GM12892 (cell line): ENCODE measurements at places on chromosomes 5 and 9.

GRCh38 chr9:4615251-4615650 lies 46.8 kb upstream of the PLPP6 start:
- no peak for DNase-seq

- no peak for DNase-seq
These were observed 36.3 kb downstream of the GDA start for GRCh38 chr9:72185561-72185960.

GRCh38 chr9:128523199-128523925 lies 18.8 kb downstream of the GLE1 start:
- no peak for DNase-seq

- no peak for DNase-seq
These were observed at the start of gene ISL1 for GRCh38 chr5:51383131-51384121. TSS of gene ISL1 (plus strand) at chr5:51383448. CDS start at chr5:51383672, 224 bp downstream.

DNA sequence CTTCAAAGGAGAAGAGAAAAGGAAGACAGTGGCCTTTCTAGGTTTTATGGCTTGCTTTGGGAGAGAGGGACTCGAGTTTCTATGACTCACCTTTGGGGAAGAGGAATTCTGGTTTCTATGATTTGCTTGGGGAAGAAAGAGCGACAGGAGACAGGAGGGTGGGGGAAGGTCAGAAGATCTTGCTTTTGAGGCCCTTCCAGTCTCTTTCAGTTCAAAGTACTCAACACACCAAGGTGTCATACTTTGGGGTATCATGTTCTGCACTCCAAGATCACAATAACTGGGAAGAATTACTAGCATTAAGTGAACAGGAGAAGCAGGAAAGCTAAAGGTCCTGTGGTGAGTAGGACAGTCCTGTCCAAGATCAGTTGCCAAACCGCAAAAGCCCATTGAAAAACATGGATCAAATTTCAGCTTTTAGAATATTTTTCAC lies 324.5 kb downstream of the ARHGEF28 start:
- DNase-seq, result no peak

- no peak for DNase-seq
These were observed 80.0 kb upstream of the PCA3 start for GRCh38 chr9:76684213-76684612.

- DNase-seq, result no peak
These were observed 189.5 kb downstream of the LURAP1L start for GRCh38 chr9:12964271-12964670.

DNA sequence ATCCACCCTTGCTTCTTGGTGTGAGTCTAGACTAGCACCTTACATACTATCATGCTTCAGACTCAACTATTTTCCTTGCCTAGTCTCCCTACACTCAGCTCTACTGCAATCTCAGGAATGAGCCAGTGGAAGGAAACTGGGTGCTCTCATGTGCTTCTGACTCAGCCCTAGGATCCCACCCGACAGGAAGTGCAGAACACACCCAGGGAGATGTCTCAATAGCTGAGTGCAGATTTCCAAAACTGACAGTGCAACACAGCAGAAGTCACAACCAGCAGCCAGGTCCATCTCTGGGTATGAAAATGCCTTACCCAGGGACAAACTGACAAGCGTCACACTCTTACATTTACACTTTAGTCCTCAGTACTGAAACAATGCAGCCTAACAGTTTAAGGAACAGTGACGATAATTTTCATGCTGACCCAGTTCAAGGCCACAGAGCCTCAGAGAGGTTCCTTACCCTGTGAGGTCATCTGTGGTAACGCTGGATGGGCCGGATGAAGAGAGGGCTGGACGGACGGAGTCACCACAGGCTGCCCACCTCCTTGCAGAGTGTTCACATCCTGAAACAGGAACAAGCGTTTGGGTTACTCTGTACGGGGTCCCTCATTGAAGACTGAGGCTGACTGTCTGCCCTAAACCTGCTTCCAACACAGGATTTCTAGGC lies 33.0 kb downstream of the FKBP15 start:
- DNase-seq, result no peak

DNA sequence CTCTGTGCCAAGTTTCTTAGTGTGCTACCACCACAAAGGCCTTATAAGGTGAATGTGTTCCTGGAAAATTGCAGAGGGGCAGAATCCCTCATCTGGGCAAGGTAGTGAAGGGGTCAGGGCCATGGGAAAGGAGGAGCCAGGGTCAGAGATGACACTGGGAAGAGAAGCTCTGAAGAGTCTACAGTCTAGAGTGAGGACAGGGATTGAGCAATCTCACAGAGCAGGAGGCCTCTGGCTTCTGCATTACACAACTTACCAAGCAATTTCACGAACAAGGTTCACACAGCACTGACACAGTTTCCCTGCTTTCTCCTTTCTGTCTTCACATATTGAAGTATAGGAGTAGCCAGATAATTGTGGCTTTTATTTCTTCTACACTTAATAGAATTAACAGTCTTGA lies 24.5 kb upstream of the IDNK start:
- DNase-seq, result no peak

DNA sequence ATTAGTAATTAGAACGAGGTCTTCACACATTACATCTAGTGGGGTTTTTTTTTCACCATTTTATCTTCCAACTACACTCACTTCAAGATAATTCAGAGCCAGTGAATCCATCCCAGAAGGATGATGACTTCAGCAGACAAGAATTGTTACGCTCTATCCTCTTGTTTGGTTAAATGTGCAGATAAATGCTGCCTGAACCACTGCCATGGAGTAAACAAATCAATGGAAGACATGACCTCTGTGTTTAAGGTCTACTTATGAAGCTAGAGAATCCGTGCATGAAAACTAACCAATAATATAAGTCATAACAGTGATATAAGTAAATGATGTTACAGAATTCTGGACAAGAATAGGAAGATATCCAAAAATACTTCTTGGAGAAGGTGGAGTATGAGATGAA lies 602.6 kb downstream of the TLR4 start:
- no peak for DNase-seq

DNA sequence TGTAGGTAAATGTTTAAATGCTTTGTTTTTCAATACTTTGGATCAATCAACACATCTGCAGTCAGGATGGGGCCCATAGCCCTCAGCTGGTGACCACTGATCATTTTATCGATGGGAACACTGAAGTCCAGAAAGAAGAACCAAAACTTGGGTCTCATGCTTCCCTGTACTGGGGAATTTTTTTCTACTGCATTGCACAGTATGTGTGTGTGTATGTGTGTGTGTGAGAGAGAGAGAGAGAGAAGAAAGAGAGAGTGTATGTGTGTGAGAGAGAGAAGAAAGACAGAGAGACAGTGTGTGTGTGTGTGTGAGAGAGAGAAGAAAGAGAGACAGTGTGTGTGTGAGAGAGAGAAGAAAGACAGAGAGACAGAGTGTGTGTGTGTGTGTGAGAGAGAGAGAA lies 202.9 kb upstream of the MSX2 start:
- no peak for DNase-seq

DNA sequence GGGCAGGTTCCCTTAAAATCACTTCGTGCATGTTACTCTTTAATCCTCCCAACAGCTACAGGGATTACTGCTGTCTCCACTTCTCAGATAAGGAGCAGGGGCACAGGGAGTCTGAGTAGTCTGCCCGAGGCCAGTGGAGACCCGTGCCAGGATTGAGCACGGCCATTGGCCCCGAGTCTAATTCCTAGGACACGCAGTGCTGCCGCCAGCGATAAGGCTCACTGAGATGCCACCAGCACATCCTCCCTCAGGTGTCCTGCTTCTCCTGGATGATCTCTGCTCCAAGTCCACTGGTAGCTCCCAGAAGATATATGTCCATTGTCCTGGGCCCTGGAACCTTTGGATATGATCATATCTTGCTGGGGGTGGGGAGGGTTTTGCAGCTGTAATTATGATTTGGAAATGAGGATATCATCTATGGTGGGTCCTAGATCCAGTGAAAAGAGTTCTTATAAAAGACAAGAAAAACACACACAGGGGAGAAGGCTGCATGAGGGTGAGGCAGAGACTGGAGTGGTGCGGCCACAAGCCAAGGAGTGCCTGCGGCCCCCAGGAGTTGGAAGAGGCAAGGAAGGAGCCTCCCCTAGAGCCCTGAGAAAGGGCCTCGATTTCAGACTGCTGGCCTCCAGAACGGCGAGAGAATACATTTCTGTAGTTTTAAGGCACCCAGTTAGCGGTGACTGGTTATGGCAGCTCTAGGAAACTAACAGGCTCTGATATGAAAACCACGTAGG lies 19.4 kb upstream of the MED10 start:
- DNase-seq, result no peak

GRCh38 chr5:122844136-122844909 lies 1.1 kb upstream of the SNX24 start:
- DNase-seq, result no peak

DNA sequence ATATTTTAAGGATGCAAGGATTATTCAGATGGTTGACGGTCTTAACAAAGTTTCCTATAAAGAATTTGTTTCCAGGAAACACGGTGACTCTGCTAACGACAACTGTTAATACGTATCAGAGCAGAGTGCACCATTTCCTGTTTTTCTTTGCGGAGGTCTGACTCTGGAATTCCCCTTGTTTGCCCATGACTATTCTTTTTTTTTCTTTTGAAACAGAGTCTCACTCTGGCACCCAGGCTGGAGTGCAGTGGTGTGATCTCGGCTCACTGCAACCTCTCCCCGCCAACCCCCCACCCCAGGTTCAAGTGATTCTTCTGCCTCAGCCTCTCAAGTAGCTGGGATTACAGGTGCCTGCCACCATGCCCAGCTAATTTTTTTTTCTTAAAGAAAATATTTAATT lies 115.9 kb downstream of the CDC42SE2 start:
- DNase-seq, result no peak

DNA sequence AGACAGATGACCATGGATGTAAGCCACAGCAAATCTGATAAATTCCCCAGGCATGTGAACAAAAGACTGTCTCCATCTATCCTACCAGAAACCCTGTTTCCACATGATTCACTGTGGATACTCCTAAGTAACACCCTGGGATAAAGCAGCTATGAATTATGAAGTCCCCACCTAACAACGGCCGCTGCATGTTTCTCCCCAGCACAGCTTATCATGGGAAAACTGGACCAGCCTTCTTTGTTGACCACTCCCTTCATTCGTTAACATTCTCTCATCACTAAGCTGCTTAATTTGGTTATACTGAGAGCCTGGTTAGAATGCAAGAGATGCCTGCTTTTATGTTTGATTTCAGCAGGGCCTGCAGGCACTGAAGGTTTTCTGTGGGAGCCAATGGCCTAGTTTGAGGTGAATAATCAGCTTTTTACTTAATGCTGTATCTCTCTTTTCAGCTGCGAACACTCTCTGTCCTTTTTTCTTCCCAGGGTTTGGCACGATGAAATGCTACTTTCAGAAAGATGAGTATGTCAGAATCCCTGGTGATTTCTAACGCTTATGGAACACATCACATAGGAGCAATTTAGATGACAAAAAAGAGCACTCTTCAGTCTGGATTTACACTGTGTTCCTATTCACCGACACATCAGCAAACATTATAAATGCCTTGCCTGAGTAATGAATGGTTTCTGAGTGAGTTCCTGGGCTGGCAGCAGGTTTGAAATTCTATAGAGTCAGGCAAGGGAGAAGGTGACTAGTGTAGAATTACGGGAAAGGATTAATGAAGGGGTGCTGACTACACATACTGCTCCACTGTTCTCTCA lies 318.4 kb upstream of the ZNF608 start:
- no peak for DNase-seq

DNA sequence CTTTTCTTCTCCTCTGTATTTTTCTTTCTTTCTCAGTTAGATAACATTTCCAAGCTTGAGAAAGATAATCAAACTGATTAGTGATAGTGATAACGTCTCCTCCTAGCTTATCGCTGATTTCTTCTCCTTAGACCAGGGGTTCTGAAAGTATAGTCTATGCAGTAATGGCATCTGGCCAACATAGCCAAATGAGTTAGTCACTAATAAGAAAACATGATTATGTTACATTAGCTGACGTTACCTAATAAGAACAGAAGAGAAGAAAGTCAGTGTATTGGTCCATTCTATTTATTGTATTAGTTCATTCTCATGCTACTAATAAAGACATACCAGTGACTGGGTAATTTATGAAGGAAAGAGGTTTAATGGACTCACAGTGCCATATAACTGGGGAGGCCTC lies 111.2 kb downstream of the STRBP start:
- no peak for DNase-seq
